ENCODE measurements at places on chromosomes 12 and 14.

GRCh38 chr14:76007852-76008251, 22.3 kb downstream of the IFT43 start:
- no peak for DNase-seq

DNA sequence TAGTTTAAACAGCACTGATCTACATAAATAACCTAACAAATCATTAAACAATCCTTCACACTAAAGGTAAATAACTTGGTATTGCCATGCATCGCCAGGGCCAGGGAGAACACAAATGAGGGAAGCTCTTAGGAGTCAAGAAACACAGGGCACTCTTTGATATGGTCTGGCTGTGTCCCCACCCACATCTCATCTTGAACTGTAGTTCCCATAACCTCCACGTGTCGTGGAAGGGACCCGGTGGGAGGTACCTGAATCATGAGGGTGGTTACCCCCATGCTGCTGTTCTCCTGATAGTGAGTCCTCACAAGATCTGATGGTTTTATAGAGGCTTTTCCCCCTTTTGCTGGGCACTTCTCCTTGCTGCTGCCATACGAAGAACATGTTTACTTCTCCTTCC, 17.3 kb downstream of the TMEM132D start:
- DNase-seq = no peak

- no peak for DNase-seq
These were observed 101.9 kb downstream of the TMTC2 start for GRCh38 chr12:82788594-82788993.

DNA sequence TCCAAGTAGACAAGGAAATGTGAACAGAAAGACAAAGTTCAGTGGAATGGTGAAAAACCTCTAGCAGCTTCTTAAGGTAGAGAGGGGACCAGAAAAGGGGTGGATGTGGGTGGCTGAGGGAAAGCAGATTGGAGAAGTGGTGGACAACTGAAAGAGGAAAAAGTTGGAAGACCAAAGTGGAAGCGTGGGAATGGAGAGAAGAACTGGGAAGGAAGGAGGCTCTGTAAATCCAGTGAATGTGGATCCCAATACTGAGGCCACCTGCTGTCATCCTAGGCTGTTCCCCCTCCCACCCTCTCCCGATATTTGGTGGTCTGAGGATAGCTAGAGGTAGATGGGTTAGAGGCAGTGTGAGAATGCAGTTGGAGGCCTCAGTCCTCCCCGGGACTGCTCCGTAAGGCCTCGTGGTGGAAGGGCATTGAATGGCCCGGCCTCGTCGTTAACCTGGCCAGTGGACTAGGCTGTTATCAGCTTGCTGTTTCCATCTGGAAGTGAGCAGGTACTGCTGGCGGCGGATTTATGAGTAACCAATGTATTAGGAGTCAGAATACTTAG, 822 bp upstream of the POU6F1 start:
- DNase-seq = peak; percentile 72

GRCh38 chr14:93619176-93619793, 169.0 kb downstream of the PRIMA1 start:
- no peak for DNase-seq

DNA sequence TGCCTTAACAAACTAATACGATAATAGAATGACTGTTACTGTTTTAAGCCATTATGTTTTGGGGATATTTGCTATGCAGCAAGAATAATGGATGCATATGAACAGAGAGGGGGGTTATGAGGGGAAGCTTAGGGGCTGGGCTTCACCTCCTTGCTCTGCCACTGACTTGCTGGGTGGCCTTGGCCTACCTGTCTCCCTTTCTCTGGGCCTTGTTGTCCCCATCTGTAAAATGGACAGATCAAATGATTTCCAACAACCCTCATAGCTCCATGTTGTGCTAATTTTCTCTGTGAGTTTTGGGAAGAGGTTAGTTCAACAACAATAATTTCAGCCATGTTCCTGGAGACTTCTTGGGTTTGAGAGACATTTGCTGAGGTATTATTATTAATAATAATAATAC, 119.6 kb downstream of the VRK1 start:
- no peak for DNase-seq

DNA sequence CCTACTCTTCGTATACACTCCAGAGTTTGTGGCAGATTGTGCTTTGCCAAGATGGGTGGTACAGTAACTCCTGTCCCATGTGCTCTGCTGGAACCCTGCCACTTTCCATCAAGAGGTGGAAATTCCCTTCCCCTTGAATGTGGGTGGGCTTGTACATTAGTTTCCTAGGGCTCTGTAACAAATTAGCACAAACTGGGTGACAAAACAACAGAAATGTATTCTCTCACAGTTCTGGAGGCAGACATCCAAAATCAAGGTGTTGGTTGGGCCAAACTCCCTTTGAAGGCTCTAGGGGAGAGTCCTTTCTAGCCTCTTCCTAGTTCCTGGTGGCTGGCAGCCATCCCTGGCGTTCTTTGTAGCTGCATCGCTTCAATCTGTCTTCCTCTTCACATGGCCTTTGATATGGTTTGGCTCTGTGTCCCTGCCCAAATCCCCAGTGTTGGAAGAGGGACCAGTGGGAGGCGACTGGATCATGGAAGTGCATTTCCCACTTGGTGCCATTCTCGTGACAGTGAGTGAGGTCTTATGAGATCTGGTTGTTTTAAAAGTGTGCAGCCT, 117.5 kb downstream of the VRK1 start:
- DNase-seq = no peak

DNA sequence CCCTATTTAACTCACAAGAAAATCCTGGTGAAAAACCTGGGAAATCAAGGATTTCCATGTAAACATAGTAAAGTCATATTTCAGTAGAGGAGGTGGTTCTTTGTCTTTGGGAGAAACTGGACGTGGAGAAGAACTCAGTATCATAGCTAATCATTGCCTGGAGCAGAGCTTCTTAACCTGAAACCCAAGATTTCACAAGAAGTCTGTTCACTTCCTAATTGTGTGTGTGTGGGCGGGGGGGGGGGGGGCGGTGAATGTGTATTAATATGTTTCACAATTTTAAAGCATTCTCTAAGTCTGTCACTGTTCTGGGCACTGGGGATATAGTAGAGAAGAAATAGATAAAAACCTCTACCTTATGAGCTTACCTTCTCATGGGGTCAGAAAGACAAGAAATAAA, 96.7 kb upstream of the PPP4R3A start:
- no peak for DNase-seq

DNA sequence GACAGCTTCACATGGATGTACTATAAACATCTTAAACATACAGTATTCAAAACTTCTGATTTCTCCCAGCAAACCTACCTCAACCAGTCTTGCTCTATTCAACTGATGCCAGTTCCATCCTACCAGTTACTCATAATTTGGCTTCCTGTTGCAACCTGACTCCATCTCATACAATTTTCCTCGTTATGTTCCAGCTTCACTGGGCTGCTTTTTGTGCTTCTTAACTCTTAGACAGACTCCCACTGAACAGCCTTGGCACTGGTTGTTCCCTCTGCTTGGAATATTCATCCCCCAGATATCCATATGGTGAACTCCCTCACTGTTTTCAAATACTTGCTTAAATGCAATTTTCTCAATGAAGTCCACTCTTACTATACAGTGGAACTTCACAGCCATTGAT, 249.2 kb downstream of the AEBP2 start:
- no peak for DNase-seq

- no peak for DNase-seq
These were observed 209.6 kb downstream of the FSCB start for GRCh38 chr14:44297437-44297836.

GRCh38 chr12:50734409-50735263, 29.3 kb upstream of the ATF1 start:
- DNase-seq = no peak

DNA sequence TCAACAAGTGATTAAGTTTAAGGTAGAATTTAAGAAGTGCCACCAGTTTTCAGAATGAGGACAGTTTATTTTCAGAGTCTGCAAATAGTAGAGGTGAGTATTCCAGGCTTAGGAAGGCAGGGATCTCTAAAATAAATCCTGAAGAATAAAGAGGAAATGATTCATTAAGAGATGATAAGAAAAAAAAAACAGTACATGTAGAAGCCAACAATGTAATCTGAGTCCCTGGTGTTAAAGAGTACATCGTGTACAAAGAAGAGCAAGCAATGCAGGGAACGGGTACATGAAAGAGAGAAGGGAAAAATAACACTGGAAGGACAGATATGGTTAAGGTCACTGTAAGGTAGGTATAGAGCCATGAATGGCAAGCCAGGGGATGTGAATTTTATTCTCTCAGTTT, 95.2 kb upstream of the FOXG1 start:
- no peak for DNase-seq

- DNase-seq = no peak
These were observed 34.8 kb upstream of the CD9 start for GRCh38 chr12:6165395-6165794.

- no peak for DNase-seq
These were observed 702.7 kb downstream of the MED13L start for GRCh38 chr12:115574826-115575225.

GRCh38 chr12:123859035-123859434, 96.9 kb downstream of the DNAH10 start:
- DNase-seq = no peak

DNA sequence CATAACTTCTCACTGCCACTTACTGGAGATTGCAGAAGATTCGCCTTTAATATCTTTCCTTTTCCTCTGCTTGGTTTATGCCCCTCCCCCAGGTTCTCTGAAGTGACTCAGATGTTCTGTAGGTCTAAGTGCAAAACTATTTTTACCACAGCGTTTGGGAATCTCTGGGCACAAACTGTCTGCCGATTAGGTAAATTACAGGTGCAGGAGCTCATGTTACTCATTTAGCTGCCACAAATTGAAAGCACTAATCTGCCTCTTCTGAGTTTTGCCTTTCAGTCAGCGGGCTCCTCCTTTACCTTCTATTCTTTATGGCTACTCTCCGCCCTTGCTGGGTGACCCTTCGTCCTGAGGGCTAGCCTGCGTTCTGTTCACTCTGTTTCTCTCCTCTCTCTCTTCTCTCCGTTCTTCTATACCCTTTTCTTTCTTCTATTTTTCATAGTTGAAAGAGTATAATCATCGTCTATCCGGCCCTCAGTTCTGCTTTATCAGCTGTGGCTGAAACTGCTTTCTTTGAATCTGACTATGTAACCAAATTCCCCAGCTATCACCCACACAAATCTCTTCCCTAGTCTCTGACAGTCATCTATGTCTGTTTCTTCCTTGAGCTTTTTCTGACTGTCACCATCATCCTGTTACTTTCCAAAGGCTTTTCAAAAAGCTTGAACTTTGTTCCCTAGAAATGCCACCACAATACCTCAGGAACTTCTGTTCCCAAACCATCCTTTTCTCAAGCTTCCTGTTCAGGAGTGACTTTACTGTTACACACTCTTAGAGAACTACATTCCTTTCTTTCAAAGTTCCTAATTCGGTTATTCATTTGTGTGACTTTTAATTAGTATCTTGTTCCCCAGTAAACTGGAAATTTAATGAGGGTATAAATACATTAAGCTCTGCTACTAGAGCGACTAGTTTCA, 4.3 kb upstream of the MYF6 start:
- DNase-seq = no peak

DNA sequence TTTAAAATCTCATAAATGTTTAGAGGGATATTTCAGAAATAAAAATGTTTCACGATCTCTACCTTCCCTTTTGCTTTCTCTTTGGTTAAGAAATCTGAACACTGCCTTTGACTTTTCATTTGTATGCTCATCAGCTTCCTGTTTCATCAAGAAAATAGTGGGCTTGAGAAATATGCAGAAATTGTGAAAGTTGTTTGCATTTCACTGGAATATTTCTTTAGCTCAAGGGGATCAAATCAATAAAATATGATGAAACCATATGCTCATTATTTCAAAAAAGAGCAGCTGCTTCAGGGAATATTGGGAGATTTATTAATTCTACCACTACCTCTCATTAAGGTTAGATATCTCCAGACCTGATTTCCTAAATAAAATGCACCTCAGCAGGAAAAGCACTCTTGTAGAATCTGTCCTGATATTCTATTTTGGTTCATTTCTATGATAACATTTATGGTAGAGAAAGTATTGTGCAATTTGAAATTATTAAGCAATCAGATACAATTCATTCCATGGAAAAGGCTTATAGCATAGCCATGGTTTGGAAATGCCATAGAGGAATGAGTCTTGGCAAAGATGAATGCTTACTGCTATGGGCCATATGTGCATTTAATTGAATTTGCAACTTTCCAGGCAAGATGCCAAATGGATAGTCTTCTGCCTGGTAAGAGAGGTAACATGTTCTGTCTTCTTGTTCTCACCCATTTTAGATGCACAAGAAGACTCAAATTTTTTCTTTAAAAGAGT, 212.6 kb upstream of the SLC16A7 start:
- DNase-seq = no peak

DNA sequence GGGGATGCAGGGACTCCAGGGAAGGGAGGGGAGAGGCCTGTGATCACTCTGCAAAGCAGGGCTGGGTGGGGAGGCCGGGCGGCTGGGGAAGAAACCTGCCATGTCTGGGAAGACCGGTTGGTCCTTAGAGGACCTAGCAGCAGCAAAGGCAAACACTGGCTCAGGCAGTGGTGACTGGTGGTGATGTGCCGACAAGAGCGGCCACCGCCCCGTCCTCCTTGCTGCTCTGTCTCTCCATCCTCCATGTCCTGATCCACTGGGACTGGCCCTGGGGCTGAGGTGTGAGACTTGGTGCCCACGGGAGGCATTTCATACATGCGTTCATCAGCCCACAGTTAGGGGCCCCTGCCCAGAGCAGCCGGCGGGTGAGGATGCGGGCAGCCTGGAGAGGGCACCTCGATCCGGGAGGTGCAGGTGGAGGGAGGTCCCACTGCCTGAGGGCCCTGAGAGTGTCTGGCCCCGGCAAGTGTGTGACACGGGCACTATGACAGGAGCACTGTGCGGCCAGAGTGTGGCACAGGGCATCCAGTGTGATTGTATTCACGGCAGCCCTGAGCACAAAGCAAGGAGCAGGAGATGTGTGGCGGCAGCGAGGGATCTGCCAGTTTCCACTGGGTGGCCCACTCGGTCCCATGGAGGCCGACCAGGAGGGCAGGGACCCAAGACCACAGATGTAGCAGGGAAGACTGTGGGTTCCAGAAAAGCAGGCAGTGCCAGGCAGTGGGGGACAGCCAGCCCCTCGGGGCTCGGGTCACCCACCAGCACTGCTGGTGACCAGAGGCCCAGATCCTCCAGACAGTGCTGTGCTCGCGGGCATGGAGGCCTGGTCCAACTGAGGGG, 13.9 kb downstream of the ANKRD9 start:
- no peak for DNase-seq

DNA sequence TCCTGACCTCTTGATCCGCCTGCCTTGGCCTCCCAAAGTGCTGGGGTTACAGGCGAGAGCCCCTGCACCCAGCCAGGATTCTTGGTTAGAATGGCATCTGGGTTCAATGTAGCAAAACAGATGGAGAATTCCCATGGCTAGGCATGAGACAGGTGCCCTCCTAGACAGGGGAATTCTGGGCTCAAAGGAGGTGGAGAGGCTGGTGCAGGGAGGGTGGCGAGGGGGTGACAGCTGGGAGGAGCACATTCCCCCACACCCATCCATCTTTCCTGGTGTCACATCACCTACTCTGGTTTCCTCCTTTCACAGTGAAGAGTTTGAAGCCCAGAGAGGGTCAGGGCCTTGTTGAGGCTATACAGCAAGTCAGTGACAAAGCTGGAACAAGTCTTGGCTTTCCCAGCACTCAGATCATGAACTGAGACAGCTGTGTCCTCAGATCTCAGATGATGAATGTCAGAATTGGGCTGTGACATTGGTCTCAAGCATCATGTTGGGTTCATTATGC, 2.8 kb downstream of the SERPINA1 start:
- DNase-seq = no peak

GRCh38 chr12:120847814-120848213, 56.3 kb downstream of the SPPL3 start:
- no peak for DNase-seq

GRCh38 chr14:56811593-56812363, 1.5 kb upstream of the OTX2 start:
- no peak for DNase-seq

- peak; percentile 64 for DNase-seq
These were observed 20.2 kb downstream of the P2RX2 start for GRCh38 chr12:132638541-132639408.
